ENCODE measurements at places on chromosomes 6 and 20.

DNA sequence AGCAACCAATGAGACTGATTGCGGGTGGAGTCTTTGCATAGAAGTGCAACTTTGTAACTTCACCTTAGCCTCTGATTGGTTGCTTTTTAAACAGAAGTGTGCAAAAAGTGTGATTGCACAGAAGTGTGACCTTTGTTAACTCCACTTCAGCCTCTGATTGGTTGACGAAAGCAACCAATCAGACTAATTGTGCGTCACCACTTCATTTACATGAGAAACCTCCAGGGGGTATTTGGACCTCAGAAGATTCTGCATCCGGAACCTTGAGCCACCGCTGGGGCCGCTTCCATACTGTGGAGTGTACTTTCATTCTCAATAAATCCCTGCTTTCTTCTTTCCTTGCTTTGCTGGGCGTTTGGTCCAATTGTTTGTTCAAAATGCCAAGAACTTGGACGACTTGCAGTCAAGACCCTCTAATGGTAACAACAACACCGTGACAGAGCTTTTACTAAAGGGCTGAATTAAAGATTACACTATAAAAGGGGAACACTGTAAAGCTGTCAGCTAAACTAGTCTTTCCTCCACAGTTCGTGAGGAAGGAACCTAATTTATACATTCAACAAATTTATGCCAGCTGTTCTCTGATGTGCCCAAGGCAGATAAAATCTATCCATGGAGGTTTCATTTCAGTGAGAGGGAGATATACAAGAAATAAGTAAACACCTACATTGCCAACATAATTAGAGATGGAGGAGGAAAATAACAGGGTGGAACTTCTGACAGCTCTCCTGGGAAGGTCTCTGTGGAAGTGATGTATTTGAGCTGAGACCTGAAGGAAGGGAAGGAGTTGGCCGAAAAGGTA is 1.4 kb upstream of the HECA start:
- peak; percentile 71 for DNase-seq

GRCh38 chr6:169786349-169786748 is 34.9 kb downstream of the ERMARD start:
- no peak for DNase-seq

- DNase-seq: peak; percentile 6
These were observed 58.6 kb upstream of the ZNF217 start for GRCh38 chr20:53652090-53652858.

GRCh38 chr6:69349771-69350170 is 447.0 kb downstream of the LMBRD1 start:
- no peak for DNase-seq

DNA sequence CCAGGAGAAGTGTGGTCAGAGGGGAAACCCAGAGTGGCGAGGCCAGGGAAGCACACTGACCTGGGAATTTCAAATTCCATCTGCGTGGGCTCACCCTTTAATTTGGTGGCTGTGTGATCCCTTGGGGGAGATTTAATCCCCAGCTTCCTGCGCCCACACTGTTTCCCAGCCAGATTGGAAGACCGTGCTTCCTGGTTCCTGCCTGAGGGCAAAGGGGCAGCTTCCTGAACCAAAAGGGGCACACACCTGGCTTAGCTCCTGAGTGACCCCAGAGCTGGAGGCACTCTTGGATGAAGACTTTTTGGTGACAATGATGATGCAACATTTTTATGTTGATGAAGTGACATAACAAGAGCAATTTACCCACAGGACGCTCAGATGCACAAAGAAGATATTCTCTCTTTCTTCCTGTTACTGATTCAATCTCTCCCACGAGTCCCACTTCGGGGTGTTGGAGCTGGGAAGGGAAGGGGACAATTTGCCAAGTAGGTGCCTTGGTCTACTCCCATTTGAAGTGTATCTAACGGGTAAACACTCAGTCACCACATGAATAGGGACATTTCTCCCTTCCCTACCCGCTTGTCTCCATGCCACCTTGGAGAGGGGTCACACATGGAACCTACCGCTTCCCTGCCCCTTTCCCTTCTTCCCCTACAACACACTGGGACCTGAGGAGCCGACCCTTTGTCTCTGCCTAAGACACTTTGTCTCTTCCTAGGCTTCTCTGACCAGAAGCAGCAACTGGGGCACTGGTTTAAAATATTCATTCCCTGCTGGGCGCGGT is 28.6 kb upstream of the CDKN1A start:
- no peak for DNase-seq

DNA sequence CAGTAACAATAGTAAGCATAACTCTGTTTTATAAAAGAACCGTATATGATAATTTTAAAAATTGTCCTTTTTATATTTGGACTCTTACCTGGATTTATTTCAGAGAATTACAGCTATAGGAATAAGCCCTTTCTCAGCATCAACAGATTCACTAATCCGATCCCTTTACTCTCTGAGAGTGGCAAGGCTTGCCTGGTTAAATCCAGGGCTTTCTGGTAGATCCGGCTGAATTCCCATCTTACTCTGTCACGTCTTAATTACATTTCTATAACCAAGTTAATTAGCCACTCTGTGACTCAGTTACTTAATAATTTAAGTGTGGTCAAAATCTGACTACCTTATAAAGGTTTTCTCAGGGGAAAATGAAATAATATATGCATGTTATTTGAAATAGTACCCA is 294.7 kb downstream of the FRK start:
- no peak for DNase-seq

DNA sequence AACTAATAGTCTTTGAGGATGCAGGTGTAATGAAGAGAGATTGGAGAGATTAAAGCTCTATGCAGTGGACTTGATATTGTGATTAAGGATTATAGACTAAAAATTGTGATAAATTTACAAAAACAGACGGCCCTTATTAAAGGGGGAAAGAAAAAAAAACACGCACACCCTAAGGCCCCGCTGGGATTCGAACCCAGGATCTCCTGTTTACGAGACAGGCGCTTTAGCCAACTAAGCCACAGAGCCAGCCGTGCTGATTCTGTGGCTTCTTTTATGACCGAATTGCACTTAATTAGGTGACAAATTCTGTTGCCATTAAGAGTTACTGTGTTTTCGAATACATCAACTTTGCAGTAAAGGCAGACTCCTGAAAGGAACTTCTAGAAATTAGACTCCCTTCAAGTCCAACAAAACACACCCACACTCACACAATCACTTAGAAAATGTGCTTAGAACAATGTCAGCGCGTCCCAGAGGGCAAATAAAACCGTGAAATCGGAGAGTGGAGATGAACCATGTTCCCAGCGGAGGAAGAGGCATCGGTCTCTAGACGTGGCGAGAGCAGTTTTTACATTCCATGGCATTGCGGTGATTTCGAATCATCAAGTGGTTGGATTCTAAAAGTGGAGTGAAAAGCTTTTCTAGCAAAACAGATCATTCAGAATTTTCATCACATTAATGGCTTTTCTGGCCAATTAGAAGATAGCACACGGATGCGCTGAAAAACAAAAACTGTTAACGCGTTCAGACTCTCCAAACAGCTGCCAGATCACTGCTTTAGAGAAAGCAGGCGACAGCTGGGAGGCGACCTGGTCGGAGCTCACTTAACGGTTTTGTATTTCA is 122.6 kb downstream of the GPX5 start:
- DNase-seq: peak; percentile 66

GRCh38 chr6:151326116-151326825 is 65.1 kb downstream of the ZBTB2 start:
- DNase-seq: no peak

- no peak for DNase-seq
These were observed 29.9 kb downstream of the NFATC2 start for GRCh38 chr20:51512645-51513044.

DNA sequence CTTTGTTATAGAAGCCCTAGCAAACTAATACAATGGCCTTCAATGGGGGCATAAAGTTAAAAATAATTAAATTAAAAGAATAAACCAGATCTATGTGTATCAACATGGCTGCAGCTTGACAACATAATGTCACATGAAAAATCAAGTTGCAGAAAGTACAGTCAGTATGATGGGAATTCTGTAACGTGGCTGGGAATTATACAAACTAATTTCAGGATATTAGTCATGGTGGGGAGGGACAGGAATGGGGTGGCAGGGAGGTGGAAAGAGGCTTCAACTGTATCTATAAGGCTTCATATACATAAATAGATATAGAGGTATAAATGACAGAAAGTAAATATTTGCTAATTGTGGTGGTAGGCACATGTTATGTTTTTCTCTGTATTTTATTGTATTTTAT is 107.1 kb downstream of the UNC5CL start:
- DNase-seq: no peak

- peak; percentile 73 for DNase-seq
These were observed 99.1 kb upstream of the PRDM1 start for GRCh38 chr6:105986998-105987397.

- DNase-seq: no peak
These were observed 56.9 kb upstream of the NXT1 start for GRCh38 chr20:23293689-23294088.

All from fibroblast of gingiva (primary cell).